ENCODE measurements at places on chromosomes 3 and 15.

- no peak for DNase-seq
These were observed 82.7 kb downstream of the RFX7 start for GRCh38 chr15:56160966-56161365.

DNA sequence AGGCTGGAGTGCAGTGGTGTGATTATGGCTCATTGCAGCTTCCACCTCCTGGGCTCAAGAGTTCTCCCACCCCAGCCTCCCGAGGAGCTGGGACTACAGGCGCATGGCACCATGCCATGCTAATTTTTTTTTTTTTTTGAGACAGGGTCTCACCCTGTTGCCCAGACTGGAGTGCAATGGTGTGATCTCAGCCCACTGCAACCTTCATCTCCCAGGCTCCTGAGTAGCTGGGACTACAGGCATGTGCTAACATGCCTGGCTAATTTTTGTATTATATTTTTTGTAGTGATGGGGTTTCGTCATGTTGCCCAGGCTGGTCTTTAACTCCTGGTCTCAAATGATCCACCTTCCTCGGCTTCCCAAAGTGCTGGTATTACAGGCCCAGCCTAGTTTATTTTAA, 4.0 kb downstream of the TEX9 start:
- no peak for DNase-seq

DNA sequence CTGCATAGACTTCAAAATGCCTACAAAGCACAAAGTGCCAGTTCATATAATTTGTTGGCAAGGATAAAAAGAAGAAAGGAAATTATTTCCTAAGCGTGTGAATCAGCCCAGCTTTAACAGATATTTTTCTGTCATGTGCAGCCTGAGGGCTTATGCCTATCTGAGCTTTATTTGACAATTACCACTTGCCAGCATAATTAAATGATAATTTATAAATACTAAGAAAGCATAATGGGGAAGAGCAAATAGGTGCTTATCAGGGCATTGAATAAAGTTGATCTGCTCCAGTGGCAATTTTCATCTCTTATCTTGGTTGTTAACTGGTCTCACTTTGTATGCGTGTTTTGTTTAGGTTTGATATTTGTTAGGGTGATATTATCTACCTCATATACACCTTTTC, 313.4 kb upstream of the DNAJC19 start:
- no peak for DNase-seq

GRCh38 chr3:127715532-127715931, 42.8 kb downstream of the ABTB1 start:
- DNase-seq: no peak

DNA sequence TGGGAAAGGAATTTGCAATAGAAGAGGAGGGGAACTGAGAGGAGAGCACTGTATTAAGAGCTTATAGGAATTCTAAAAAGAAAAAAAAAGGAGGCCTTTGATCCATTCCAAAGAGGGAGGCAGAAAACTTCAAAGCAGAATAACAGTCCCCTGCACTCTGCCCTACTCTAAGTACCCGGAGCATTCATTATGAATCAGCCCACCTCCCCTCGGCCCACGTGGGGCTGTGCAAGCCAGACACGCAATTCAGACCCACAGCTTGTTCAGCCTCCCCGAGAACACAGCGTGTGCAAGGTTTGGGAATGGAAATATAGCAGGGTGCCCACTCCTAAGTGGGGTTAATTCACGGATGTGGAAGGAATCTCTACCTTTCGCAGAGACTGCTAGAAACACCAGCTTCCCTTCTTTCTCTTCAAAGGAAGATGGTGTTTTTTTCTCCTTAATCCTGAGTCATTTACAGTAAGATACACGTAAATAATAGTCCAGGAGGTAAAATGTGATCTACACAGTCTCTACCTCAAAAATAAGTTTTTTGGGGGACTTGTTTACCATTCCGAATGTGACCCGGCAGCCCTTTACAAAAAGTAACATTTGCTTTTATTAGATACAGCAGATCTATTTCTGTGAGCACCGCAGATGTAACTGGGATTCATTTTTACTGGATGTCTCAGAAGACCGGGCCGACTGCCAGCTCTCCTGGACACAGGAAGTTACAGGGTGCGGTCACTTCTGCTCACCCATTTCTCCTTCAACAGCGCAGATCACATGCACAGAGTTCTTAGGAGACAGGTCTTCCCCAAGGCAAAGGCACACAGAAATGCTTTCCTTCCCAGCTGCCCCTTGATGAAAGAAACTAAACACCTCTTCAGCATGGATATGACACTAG, 768.5 kb upstream of the CFAP20DC start:
- no peak for DNase-seq

GRCh38 chr15:71610728-71611552, 199.4 kb upstream of the NR2E3 start:
- DNase-seq: no peak

- DNase-seq: no peak
These were observed 530.6 kb upstream of the IL12A start for GRCh38 chr3:159458010-159458409.

DNA sequence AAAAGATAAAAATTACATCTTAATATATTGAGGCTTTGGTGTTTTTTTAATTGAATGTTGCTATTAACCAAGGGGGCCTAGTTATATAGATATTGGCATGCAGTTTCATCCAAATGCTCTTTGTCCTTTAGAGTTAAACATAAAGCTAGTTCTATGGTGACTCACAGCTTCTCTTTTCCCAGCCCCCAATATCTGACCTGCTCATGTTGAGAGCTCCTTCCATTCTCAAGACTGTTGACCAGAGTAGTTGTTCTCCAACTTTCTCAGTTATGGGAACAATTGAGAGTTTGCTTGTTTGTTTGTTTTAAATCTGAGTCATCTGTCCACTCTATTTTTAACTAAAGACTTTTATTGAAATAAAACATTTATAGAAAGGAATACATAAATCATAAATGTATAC, 15.8 kb upstream of the RARB start:
- no peak for DNase-seq

DNA sequence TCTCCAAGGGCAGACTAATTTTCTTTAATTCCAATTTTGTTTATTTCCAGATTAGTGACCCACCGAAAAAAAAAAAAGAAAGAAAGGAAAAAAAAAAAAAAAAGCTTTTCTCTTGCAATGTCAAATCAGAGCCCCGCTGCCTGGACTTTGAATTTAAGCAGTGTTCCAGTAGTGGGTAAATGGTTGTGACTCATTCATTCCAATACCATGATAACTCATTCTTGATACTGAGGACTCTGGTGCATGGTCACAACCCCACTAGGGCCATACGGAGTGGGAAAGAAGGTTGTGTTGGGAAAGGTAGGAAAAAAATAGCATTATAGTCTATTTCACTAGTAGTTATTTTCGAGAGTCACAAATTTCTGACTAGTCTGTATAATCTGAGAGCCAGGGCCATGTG, 59.1 kb upstream of the COL8A1 start:
- no peak for DNase-seq

- no peak for DNase-seq
These were observed 16.8 kb downstream of the HACD2 start for GRCh38 chr3:123568034-123568433.

GRCh38 chr3:80769683-80770082, 991.8 kb downstream of the GBE1 start:
- DNase-seq: no peak

- no peak for DNase-seq
These were observed 1627.6 kb downstream of the SI start for GRCh38 chr3:163450698-163451097.

DNA sequence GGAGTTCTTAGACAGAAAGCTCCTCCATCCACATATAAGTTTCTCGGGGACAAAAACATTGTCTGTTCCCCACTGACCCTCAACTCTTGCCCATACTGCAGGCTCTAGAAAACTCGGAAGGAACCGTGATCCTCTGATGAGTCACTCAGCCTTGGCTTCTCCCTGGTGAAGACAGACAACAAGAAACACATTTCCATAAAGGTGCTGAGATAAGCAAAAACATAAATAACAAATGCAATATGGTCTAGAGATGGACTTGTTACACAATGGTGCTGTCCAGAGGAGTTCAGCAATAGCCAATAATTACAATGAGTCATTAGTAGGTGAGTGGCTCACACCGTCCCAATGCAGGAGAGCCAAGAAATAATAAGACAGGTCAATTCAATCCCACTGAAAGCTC, 43.7 kb downstream of the MAGI1 start:
- no peak for DNase-seq

DNA sequence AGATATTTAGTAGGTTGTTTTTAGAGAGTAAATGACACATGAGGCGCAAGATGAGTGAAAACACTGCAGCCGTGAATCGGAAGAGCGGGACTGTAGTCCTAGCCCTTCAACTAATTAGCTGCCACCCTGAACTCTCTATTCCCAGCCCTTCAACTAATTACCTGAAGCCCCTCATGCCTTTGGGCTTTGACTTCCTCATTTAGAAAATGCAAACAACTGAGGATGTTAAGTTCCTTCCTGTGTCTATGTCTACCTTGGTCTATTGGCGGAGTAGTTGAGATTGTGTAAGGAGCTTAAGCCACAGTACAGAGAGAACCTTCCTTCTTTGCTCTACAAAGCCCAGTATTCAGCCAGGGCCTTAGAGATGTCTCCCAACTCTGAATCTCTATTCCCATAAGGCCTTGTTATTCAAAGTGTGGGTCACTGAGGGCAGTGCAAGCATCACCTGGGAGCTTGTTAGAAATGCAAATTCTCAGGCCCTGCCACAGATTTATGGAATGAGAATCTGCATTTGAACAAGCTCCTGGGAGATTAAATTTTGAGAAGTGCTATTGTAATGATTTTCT, 71.8 kb upstream of the SCN5A start:
- no peak for DNase-seq

- DNase-seq: no peak
These were observed at the start of gene PLA2G4D for GRCh38 chr15:42094512-42094963. Gene PLA2G4D, minus strand, starts transcription at chr15:42094562. Its CDS starts 103 bp downstream, at chr15:42094459.

- no peak for DNase-seq
These were observed 28.8 kb downstream of the GRAMD2A start for GRCh38 chr15:72168808-72169190.

- DNase-seq: no peak
These were observed 36.5 kb upstream of the SPTBN5 start for GRCh38 chr15:41930221-41930866.

DNA sequence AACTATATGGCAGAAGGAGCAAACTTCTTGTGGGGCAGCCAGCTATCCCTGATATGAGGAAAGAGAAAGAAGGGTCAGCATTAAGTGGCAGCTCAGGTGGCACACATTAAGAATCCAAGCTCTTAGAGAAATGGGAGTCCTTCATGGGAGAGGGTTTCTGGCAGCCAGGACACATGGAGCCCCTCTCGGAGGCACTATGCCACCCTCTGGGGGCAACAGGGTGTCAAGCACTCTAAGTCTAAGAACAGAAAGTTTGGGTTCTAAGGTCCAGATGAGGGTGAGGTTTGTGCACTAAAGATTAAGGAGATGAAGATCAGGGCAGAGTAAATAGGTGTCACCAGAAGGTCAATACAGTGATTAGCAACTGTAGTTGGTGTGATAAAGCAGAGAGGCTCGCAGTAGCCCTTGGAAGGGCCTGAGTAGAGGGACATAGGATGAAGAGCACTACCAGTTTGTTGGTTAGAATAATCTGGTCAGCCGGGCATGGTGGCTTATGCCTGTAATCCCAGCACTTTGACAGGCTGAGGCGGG, 89.3 kb downstream of the ST6GAL1 start:
- DNase-seq: no peak

GRCh38 chr15:29134641-29135308, 134.8 kb downstream of the NSMCE3 start:
- DNase-seq: no peak

DNA sequence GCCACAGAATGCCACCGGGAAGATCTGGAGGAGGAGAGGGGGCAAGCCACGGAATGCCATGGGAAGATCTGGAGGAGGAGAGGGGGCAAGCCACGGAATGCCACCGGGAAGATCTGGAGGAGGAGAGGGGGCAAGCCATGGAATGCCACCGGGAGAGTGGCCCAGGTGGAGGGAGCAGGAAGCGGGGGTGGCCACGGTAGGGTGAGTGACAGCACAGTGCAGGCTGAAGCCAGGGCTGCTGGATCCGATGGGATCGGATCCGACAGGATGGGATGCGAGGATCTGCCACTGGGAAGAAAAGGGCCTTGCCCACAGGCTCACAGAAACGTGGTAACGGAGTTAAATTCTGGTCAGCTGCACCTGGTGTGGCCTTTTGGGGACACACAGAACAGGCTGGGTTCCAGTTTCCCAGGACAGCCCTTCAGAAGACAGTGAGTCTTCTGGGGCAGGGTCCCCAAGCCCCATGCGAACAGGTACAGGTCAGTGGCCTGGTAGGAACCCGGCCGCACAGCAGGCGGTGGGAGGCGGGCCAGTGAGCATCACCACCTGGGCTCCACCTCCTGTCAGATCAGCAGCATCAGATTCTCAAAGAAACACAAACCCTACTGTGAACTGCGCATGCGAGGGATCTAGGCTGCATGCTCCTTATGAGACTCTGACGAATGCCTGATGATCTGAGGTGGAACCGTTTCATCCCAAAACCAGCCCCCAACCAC, 58.8 kb downstream of the XXYLT1 start:
- no peak for DNase-seq

DNA sequence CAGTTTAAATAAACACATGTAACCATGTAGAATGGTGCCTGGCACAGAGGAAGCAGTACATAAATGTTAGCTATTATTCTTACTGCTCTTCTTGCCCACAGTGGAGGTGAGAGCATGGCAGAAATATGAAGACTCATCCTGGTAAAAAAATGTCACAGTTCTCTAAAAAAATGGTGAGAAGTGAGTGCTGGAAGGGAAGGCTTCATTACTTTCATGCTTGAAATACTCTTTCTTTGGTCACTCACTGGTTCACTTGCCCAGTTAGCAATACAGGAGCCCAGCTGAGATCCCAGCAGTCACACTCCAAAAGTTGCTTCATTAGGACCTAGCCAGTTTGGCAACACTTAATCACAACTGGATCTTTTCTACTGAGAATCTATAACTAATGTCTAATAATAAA, 1017.2 kb downstream of the TUSC7 start:
- no peak for DNase-seq
